ENCODE measurements at places on chromosomes 13 and 19.

DNA sequence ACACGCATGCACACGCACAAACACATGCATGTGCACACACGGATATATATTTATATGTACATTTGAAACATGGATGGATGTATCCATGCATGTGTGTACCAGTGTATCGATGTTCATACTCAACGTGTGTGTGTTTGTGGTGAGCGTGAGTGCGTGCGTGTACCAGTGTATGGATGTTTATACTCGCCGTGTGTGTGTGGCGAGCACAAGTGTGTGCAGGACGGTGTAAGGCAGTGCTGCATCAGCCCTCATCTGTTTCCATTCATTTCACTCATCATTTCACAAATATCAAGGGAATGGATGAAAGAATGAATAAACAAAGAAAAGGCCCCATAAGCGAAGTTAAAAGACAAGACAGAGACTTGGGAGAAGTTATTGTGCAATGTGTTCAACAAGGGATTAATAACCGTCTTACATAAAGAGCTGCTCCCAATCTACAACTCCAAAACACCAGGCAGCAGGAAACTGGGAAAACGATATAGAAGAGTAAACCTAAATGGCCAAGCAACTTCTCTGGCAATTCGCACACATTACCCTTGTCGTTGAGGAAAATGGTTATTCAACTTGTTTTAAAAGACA lies 21.7 kb upstream of the MIER2 start:
- DNase-seq, result no peak

DNA sequence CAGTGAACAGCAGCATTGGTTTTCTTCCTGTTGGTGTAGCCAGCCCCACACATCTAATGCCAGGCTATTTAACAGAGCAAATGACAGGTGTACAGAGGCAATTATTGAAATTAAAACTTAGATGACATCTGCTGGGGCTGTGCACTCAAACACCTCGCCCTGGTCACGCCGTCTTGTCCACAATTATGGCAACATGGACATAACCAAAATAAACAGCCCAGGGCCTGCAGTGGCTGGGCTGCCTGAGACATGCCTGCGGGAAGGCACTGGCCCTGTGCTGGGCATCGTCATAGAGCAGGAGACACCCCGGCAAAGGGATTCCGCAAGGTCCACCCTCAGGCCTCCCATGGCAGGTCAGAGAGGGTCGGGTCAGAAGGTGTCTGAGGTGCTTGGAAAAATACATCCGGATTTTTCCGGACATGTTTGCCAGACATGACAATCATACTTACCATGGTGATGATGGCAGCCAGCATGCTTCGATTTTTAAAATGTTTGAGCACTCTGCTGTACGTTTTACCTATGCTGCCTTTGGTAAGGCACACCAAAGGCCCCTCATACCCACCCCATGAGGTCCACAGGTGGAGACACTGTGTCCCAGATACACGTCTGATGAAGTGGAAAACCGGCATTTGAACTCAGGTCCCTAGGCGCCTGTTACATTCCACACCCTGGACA lies 47.8 kb downstream of the TSHZ3 start:
- DNase-seq, result no peak

DNA sequence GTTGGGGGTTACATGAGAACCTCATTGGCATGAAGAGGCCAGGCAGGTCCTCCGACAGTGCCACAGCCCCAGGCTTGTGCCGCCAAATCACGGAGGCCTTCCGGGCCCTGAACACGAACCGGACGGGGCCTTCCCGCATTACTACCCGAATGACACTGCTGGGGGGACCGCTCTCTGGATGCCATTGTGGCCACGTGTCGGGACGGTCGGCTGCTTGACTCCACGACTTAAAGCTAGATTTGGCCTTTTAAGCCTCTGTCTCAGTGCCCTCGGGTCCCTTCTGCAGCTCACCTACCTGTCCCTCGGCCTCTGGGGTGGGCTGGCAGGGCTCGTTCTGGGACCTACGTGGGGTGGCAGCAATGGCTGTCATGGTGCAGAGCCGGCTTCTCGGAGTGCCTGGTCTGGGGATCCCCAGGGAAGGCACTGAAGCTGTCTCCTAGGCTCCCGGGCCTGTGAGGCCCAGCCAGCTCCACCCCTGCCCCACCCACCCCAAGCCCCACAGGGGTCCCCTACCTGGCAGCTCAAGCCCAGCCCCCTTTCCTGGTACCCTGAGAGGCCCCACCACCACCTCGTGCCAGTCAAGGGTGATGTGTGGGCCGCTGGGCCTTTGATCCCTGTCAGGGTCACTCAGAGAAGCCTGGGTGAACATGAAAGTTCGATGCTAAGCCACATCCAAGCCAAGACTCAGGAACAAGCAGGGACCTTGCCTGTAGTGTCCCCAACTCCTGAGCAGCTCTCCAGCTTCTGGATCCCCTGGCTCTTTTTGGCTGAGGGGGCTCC lies 245.8 kb upstream of the SGCG start:
- no peak for DNase-seq

DNA sequence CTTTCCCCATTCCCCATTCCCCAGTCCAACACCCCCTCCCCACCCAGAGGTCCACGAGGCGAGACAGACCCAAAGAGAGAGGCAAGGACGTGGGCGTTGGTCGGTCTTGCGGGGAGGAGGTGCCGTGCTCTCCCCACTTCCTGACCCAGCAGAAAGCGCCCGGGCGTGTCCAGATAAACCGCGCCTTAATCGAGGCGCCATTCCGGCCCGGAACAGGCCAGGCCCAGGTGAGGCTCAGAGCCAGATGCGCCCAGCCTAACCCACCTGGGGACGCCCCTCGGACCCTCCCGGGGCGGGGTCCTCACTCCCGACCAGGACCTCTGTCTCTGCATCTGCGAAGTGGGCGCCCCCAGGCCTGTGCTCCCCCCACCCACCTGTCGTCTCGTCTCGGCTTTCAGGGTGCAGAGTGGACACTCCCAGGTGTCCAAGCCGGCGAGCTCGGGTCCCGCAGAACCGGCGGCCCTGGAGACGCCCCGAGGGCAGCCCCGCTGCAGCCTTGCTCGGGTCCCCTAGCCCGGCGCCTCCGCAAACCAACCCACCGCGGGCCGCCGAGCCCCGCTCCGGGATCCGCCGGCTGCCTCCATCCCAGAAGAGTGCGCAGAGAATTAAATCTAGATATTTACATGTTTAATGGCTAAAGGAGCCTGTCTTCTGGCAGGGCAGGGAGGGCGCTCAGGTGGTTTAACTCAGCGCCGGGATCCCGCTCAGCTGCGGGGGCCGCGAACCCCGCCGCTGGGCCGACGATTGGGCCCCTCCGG lies 5.0 kb upstream of the ONECUT3 start:
- DNase-seq, result no peak

GRCh38 chr13:23598369-23598768 lies 28.2 kb downstream of the TNFRSF19 start:
- no peak for DNase-seq

- DNase-seq, result no peak
Measured at GRCh38 chr13:109704771-109705635, 81.4 kb downstream of the IRS2 start.

- no peak for DNase-seq
Measured at GRCh38 chr19:50896591-50897190, 14.5 kb downstream of the KLK4 start.

- no peak for DNase-seq
Measured at GRCh38 chr13:110233951-110234280, 73.0 kb downstream of the COL4A1 start.

DNA sequence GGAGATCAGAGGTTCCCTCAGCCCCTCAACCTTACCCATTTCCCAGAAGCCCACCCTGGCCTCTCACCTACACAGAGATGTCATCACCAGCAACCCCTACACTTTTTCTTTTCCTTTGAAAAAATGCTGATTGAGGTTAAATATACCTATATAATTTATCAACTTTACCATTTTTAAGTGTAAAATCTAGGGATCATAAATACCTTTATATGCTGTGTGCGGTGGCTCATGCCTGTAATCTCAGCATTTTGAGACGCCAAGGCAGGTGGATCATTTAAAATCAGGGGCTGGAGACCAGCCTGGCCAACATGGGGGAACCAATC lies 3.1 kb downstream of the KIR2DL4 start:
- no peak for DNase-seq

DNA sequence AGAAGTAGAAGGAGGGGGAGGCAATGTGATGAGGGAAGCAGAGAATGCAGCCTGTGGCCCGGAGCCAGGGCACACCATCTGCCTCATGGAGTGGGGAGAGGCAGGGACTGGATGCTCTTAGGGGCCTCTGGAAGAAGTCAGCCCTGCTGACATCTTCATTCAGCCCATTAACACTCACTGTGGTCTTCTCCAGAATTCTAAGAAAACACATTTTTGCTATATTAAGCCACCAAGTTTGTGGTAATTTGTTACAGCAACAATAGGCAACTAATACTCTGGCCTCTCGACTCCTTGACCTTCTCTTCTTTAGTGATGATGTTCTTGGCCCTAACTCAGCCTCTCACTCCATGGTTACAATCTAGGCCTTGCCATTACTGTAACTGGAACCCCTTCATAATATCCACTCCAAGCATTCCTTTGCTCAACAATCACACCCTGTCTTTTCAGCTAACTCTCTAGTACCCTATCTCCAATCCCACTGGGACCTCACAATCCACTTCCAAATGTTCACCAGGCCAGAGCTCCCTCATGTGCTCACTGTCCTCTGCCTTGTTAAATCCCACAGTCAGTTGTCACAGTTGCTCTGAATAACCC lies 98.5 kb downstream of the MIPEP start:
- DNase-seq, result no peak

- no peak for DNase-seq
Measured at GRCh38 chr19:35495107-35496064, 5.1 kb upstream of the KRTDAP start.

GRCh38 chr13:46546084-46546768 lies 6.7 kb upstream of the LRCH1 start:
- DNase-seq, result no peak

DNA sequence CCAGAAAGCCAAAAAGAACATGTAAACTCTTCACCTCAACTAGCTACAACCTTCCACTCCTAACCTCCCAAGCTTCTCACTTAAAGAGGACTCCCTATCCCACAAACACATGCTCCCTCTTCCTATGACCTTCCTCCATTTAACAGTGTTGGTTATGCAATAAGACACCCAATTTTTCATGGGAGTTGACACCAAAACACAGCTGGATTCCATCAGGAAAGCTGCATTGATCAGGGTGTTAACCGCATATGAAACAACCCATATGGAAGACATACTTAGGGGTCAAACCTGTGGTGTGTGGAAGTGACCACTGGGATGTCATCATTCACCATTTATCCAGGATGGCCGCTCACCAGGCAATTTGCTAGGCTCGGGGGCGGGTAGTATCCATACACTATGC lies 21.9 kb downstream of the ZNF473 start:
- no peak for DNase-seq

- DNase-seq, result no peak
Measured at GRCh38 chr13:44903574-44903985, 85.7 kb downstream of the NUFIP1 start.

All from cortex of kidney (tissue), 1 donor.